Forelimb muscle (tissue), 1 donor: ENCODE measurements at places on chromosomes 6 and 20.

DNA sequence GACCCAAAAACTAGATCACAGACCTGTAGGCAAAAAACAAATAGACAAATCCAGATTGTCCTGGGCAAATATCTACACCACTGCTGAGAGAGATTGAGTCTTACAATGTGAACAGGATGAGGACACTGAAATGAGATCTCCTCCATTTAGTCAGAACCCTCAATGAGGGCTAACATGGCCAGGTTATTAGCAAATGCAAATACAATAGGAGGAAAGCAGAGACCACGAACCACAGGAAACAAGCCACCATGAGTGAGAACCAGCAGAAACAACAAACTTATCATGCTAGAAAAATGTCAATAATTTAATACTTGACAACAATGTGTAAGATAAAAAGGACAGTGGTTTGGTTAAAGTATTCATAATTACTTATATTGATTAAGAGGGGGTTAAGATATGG, 162.8 kb downstream of the SYNE1 start:
- no peak for DNase-seq

DNA sequence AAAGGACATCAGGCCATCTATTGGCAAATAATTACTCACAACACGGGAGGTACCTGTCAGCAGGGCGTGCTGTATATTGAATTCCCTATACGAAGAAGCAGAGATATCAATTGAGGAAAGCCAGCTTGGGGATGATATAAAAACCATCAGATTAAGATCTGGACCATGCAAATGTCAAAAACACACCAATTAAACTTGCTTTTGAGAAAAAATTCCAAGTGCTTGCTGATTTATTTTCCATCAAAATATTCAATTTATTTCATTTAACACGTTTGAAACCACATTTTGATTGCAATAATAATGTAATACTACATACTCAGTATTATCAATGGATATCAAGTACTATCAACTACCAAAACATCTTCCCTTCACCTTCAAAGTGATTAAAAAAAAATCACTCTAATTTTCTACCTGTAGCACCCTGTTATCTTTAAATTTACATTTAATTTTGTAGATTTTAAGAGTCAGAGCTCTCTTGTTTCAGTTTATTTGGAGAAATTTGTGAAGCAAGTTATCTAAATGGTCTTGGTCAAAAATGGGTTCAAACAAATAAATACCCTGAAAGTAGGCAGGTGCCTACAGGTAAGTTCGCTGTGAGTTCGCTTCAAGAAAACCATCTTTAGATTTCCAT, 6.8 kb upstream of the TBX18 start:
- no peak for DNase-seq

GRCh38 chr6:119256978-119257462, 92.5 kb downstream of the MAN1A1 start:
- DNase-seq: no peak

GRCh38 chr6:17281497-17282481, 628 bp downstream of the RBM24 start:
- no peak for DNase-seq

DNA sequence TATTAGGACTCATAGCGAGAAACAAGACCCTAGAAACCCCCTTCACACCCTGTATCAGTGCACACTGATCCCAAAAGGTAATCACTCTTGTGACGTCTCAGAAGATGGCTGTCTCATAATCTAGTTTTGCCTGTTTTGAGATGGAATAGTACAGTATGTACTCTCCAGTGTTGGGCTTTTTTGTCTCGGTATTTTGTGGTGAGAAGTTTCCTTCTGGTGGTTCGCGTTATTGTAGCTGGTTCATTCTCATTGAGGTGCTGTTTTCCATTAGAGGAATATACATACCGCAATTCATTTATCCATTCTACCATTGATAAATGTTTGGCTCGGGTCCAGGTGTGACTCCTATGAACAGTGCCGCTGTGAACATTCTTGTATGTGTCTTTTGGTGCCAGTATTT, 27.9 kb upstream of the MAP3K4 start:
- DNase-seq: no peak

DNA sequence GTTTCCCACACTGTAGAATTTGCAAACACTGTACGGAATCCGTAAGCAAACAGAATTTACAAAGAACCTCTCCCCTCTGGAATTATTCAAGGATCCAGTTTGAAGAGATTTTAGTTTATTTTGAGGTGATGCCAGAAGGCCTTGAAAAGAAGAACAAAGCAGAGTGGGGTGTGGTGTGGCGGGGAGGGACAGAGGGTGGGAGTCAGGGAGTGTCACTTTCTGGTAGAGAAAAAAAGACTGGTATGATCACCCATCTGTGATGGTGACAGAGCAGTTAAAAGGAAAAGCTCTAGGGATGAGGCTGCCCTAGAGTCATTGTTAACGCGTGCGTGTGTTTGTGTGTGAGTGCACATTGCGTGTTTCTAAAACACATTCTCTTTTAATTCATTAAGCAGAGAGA, 97.0 kb upstream of the F13A1 start:
- DNase-seq: no peak

- no peak for DNase-seq
Observed at GRCh38 chr20:19427913-19428312, 215.5 kb downstream of the SLC24A3 start.

DNA sequence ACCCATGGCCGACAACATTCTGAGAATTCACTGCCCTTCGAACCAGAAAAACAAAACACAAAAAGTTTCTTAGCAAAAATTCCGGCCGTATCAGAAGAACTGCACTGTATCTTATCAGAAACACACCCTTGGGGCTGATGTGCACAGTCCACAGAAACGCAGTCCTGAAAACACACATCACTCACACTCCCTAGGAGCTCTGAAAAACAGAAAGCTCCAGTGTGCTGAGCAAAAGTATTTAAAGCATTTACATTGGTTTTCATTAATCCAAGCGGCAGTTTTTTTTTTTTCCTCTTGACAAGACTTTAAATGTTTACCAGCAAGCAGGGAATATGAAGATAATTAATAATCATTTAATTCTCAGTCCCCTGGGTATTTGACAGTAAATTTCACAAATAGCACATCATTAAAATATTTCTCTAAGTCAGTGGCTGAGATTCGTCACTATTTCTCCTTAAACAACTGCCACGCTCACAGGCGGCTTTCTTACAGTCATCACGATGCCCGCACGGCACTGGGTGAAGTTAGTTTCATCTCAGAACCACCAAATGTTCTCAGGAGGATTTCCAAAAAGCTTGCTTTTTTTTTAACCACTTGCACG, 13.3 kb downstream of the NFATC2 start:
- DNase-seq: no peak

- no peak for DNase-seq
Observed at GRCh38 chr6:154363821-154364220, 7.2 kb upstream of the IPCEF1 start.

- DNase-seq: no peak
Observed at GRCh38 chr6:13368079-13368730, 39.9 kb upstream of the TBC1D7 start.

GRCh38 chr20:4726710-4727397, 5.1 kb downstream of the PRND start:
- no peak for DNase-seq

- no peak for DNase-seq
Observed at GRCh38 chr20:46703435-46703834, 6.0 kb upstream of the SLC2A10 start.

DNA sequence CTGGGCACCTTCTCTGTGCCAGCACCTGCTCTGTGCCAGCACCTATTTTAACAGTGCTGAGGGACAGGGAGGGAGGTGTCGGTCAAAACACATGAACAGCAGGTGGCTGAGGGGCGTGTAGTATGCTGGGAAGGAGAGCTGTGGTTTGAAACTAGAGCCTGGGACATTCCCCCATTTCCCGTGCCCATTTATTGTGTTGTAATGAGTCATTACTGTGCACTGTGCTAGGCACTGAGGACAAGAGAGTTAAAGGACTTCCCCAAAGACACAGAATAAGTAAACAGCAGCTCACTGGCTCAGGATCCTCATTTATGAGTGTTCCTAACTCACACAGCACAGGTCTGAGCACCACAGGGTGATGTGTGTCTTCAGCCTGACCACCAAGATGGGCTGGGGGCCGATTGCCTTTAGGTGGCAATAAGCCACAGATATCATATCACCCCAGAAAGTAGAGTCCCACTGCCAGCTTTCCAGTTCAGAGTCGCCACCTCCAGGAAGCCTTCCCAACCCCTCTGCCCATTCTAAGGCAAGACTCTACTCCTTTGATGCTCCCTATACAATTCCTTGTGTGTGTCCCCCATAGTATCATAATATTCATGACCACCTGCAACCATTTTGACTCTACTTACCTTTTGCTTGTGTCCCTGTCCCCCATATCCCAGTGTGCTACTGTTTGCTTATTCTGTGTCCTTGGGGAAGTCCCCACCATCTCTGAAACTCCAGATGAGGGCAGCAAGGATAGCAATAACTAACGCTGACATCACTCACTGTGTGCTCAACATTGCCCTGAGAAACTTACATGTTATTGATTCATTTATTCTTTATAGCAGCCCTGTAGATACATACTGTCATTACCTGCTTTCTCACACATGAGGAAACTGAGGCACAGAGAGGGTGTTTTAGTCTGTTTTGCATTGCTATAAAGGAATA, 87.3 kb downstream of the TOX2 start:
- no peak for DNase-seq

DNA sequence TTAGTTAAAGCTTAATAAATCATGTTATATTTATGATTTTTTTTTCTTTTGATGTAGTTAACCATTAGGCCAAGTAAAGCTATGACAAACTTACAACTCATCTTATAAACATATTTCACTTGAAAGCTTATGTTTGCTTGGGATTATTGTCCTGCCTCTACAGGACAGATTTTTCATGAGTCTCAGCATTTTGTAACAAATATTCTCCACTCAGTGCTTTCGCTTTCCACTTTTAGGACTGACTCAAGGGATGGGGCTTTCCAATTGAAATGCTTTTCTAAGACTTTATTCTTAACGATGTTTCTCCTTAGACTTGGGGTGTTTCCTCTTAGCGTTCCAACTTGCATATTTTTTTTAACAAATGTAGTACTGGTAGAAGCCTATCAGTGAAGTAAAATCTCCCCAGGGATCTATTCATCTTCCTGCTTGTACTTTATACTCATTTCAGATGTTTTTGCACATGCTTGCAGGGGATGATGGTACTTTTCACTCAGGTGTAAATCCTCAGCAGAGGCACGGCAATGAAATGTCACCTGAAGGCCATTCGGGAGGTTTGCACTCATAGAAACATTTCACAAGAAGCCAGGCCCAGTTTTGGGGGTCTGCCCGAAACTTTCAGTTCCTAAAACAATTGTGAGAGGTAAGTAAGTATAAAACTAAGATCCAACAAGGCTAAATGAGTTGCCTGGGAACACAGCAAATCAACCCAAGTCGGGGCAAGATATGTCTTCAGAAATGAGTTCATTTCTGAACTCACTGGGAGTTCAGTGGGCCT, 298.1 kb upstream of the FOXQ1 start:
- no peak for DNase-seq

DNA sequence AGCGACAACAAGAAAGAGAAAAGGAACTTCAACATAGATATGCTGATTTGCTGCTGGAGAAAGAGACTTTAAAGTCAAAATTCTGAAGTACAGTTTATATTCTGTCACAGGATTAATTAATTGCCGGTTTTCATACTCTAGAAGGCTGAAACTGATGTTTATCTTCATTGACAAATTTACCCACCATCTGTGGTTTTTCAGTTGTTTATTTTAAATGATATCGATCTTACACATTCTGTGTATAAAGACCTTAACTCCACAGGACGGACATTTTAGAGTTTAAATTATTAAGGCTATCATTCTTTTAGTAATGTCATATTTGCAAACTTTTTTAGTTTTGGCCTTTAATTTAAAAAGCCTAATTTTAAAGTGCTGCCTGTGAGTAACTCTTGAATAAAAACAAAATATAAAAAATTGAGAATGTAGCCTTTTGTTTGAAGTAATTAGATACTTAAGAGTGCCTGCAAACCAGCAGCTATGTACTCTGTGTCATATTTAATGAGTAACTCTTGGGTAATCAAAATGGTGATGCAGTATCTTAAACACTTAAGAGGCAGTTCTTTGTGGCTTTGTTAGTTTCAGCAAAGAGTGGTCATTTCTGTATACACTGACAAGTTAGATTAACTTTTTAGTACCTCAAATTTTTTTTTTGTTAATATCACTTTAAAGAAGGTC, 59.3 kb downstream of the CDC5L start:
- DNase-seq: no peak

GRCh38 chr20:46206992-46207549, 89.0 kb downstream of the CD40 start:
- no peak for DNase-seq

GRCh38 chr6:22526736-22527135, 42.6 kb upstream of the HDGFL1 start:
- no peak for DNase-seq

- no peak for DNase-seq
Observed at GRCh38 chr6:120273411-120273810, 923.9 kb upstream of the MAN1A1 start.

- DNase-seq: no peak
Observed at GRCh38 chr20:22373164-22373895, 211.0 kb downstream of the FOXA2 start.

DNA sequence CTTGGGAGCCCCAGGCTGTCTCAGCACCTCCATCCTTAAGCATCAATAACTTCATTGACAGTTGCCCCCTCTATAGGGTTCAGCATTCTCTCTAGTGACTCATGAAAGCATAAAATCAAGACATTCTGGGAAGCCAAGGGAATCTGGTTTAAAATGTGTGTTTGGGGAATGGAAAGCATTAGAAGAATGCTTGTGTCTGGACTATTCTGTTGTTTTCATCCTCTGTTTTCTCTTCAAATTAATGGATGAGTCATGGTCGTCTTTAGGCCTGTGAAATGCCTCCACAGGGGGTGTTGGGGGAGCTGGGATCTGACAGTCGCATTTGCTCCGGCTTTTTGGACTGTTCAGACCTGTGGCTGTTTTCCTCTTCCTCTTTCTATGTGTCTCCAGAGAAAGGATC, 279.7 kb downstream of the CDC5L start:
- DNase-seq: no peak

DNA sequence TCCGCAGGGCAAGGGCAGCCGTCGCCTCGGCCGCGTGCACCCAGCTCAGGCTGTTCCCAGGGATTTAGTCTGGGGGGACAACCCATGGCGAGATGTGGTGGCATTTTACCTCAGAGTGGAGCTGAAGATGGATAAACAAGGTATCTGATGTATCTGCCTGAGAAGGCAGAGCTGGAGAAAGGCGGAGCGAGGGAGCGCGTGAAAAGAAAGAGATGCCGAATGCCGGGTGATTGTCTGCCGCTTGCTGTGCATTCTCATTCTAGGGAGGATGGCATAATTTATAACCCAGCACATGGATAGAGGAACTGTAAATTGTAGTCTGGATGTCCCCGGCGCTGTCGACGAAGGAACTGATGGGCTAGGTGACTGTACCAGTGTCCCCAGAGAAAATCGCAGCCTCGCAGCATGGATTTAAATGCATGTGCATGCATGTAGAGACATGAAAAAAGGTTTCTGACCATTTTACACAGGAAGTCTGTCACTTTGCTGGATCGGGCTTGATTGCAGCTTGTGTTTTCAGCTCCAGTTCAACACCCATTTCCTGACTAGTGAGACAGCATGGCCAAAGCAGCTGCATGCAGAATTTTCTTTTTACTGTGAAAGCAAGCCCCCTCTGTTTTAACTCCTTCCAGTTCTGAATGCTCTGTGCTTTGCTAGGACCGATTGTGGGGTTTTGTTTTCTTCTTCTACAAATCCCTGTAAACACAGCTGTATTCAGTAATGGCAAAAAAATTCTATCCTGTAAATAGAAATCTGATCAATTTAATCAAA, 149.7 kb downstream of the PRL start:
- DNase-seq: peak; percentile 75
